ENCODE measurements at places on chromosomes 7 and 10. TPM values are rescaled to one million over a fixed set of nuclear protein-coding genes. Genes with fewer than 3 reads are reported as not detected.

The ATP6V0A4 gene
- polyA plus RNA-seq = 0.24 TPM

DNA sequence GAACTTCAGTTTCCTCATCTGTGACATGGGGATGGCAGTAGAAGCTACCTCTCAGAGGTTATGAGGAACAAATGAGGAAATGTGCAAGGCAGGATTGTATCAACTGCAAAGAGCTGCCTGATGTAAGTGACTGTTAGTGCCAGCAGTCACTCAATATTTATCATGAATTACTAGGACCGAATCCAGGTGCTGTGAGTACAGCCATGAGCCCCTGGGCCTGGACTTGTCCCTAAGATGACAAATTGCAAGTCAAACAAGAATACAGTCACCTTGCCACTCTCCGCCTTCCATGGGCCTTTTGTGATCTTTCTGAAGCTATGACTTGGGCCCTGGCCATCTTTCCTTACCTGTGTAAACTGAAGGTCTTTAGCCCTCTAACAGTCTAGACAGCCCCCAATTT lies 27.7 kb upstream of the TLX1 start:
- no peak for DNase-seq

DNA sequence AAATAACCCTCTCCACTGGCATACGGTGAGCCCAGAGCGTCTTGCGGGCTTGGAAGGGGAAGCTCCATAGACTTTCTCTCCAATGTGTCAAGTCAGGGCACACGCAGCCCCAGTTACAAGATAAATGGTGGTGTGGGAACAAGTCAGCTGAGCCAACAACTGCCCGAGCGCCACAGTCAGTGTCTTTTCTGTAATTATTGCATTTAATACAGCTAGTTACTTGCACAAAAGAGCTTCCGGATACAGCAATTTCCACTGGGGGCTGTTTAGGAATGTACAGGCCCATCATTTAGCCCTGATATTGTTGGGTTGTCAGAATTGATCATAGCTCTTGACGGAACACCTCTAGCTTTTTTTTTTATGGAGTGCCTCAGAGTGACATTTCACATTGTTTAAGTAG lies 193.5 kb upstream of the SP8 start:
- no peak for DNase-seq

DNA sequence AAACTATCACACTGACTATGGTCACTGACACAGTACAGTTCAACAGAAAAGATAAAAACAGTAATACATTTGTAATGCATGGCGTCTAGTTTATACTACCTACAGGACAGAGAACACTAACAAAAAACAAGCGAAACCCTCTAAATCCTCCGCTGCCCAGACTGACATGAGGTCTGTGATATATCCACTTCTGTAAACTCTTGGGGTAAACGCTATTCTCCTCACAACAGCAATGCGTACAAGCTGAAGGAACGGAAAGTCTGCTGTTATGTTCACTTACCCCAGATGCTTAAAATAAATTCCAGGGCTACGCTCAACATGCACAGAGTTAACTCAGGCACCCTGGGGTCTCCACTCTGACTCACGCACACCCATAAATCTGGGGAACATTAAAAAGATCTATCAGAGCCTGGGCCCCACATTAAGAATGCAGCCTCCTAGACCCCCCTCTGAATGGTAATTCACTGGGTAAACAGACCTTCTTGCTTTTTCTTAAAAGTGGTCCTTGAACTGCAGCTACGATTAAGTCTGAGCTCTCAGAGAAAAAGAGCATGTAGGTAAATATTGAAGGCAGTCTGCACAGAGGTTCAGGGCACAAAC lies 105.6 kb downstream of the CTBP2 start:
- no peak for DNase-seq

- DNase-seq = no peak
Measured at GRCh38 chr10:96639899-96640298, 53.1 kb upstream of the TM9SF3 start.

GRCh38 chr10:96996275-96996965 lies 164.3 kb downstream of the LCOR start:
- no peak for DNase-seq

The CRYGN gene
- polyA plus RNA-seq = not detected

DNA sequence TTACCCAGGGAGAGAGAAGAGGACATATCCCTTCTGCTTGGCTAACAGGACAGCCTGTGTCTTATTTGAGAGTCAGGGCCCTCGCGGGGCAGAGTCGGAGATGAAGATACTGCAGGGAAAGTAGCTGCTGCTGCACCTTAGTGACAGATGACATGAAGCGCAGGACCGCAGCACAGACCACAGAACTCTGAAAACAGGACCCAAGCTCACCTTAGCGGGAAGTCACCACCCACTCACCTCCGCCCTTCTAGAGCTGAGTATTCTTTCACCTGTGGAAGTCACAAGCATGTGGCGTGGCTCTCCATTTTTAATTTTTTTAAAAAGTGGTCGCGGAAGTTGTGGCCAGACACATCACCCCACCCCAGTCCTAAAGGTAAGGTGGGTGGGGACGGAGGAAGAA lies 191.4 kb downstream of the FAM107B start:
- DNase-seq = no peak

DNA sequence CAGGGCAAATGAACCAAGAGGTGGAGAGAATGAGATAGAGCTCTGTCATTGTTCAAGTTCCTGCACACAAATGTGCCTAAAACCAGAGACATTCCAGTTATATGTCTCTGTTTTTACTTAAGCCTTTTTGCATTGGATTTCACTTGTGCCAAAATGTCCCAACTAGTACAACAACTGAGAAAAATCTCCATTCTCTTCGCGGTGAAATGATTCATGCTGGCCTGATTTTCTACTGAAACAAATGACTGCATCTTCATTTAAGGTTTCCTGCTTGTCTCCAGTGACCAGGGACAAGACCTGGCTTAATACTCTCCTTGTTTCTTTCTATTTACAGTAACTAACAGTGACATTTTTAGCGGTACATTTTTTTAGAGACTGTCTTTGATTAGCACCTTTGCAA lies 714.9 kb downstream of the KCNMA1 start:
- no peak for DNase-seq

The GDF2 gene
- polyA plus RNA-seq = not detected

DNA sequence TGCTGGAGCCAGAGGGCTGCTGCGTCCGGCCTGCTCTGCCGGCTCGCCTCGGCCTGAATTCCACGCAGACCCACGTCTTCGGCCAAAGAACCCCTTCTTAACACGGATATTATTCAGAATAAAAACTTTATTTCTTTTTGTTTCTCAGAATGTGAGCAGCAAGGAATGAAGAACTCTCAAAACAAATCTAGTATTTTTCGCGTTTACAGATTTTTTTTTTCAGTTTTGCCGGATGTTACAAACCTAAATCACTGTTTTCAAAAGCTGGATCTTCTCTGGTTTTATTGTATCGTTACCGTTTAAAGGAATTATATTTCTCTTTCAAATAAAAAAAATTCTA lies 4.4 kb upstream of the HOXA2 start:
- DNase-seq = no peak

- DNase-seq = no peak
Measured at GRCh38 chr7:3650844-3651243, 349.8 kb downstream of the SDK1 start.

- no peak for DNase-seq
Measured at GRCh38 chr7:69187824-69188333, 410.4 kb upstream of the AUTS2 start.

The SFRP4 gene
- not detected for polyA plus RNA-seq

The MMD2 gene
- polyA plus RNA-seq = not detected

DNA sequence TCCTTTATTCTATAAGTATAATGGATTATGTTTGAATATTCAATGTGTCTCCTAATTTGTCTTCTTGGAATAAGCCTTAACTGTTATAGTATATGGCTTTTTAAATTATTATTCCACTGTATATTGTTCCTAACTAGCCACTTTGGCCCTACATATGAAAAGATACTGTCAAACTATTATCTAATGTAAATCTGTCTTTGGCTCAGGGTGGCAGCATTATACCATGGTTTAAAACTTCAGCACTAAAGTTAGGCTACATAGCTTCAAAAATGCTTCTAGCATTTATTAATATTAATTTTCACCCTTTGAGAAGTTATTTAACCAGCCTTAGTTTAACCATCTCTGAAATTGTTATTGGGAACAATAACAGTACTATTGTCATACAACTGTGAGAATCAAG lies 543.1 kb upstream of the MBL2 start:
- no peak for DNase-seq

GRCh38 chr10:103766751-103767505 lies 88.4 kb downstream of the SH3PXD2A start:
- DNase-seq = no peak

GRCh38 chr7:101180130-101180755 lies at the start of gene NAT16:
Gene NAT16, minus strand, starts transcription at chr7:101180293. Its CDS starts 5,486 bp downstream, at chr7:101174807.
- no peak for DNase-seq

- no peak for DNase-seq
Measured at GRCh38 chr7:80106498-80107113, 28.0 kb upstream of the GNAI1 start.

The SPDYE2B gene
- not detected for polyA plus RNA-seq

DNA sequence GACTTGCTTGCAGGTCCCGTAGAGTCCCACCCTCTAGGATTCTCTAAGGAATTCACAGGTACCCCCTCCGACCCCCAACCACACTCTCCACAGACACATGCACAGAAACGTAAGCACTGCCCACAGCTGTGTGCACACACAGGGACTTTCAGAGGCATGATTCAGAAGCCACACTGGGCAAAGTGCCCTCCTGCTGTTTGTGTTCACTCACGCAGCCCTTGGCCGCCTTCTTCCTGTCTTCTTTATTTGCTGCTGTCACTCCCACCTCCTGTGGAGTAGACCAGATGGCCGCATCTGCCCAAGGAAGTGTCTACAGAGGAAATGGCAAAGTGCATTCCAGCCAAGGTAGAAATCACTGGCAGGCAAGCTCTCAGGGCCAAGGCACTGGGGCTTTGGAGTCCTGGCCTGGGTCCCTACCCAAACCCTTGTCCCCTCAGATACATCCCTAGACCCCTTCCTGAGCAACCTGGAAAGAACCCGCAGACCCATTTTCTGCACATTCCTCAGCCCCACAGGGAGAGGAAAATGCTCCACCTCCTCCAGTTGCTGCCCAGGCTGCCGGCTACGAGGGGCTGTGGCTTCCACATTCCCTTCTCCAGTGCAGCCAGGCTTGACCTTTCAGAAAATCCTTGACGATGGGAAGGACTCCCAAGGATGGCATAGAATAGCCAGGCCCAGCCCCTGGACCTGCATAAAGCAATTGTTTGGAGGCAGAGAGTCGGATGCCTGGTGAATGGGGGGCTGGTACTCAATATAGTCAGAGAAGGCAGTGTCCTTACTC lies 21.6 kb upstream of the GIMAP8 start:
- no peak for DNase-seq

GRCh38 chr10:21638681-21639080 lies 104.6 kb downstream of the MLLT10 start:
- no peak for DNase-seq

- DNase-seq = no peak
Measured at GRCh38 chr10:53276797-53277196, 504.2 kb upstream of the MBL2 start.

DNA sequence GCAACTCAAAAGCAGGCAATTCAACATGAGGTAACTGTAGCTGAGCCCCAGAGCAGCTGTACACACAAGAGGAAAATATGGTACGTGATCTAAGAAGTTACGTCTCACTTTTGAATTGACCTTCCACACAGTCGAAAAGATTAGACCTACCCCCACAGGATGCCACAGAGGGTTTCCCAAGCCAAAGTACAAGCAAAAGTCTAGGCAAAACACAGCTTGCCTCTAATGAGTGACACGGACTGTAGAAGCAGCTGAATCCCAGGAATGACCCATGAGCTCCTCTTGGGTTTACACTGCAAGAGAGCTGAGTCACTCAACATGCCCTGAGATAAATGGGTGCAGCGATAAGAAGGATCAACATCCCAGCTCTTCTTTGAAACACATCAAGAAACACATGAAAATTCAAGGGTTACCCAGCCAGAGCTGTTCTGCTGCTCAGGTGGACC lies 9.8 kb downstream of the CREB3L2 start:
- DNase-seq = no peak

- no peak for DNase-seq
Measured at GRCh38 chr7:5591278-5591874, 167.7 kb upstream of the TNRC18 start.

DNA sequence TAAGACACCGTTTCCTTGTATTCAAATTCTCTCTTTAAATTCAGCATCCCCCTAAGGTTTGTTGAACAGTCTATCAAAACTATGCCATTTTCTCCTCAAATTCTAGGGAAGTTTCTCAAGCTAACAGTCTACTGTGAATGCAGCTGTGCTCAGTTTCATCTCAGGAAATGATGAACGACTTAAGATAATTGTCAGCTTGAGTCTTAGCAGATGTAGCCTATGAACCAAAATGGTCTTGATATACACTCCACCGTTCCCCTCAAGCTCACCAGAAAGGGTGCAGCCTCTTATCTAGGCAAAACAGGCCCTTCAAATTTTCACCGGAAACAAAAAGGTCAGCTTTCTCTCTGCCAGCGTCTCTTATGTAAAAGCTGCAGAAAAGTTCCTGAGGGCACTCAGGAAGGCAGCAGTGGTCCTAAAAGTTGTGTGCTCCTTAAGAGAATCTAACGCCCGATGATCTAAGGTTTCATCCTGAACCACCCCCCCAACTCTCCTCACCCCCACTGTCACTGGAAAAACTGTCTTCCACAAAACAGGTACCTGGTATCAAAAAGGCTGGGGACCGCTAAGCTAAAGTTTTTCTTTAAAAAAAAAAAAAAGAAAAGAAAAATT lies 2.1 kb downstream of the DNAJC9 start:
- no peak for DNase-seq

DNA sequence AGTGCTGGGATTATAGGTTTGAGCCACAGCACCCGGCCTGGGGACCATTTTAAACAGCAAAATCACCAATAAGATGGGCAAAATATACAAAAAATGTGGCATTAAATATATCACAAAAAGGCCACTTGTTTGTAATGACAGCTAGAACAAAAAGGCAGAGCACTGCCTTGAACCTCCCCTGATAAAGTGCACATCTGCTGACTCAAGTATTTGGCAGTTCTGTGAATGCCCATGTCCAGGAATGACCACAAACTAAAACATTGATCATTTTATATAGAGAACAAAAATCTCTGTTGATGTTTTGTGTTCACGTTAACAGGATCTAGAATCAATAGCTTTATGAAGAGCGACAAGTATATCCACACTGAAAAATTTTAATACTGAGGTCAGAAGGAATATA lies 21.5 kb downstream of the HERC4 start:
- DNase-seq = no peak

The GNAT3 gene
- polyA plus RNA-seq = not detected

DNA sequence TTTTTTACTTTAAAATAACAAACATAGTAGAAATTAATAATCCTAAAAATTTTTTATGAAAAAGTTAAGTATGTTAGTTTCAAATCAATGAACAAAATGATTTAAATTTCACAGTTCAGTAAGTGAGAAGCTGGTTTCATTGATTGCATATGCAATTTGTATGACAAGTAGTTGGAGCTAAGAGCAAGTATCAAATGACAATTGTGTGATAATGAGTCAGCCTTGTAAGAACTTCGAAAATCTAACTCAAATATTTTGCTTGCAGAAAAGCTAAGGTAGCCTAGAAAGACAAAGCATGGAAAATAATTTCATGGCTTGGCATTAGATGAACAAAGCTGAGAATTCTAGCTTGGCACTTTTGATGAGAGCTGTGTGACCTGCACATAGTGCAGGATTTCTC lies 111.5 kb downstream of the HDAC9 start:
- DNase-seq = no peak

- no peak for DNase-seq
Measured at GRCh38 chr7:11604505-11604904, 227.5 kb downstream of the THSD7A start.

All from keratinocyte (primary cell).